Activated T-cell treated with anti-CD3 and anti-CD28 coated beads for 24 hours (primary cell): ENCODE measurements at places on chromosomes 4 and X.

DNA sequence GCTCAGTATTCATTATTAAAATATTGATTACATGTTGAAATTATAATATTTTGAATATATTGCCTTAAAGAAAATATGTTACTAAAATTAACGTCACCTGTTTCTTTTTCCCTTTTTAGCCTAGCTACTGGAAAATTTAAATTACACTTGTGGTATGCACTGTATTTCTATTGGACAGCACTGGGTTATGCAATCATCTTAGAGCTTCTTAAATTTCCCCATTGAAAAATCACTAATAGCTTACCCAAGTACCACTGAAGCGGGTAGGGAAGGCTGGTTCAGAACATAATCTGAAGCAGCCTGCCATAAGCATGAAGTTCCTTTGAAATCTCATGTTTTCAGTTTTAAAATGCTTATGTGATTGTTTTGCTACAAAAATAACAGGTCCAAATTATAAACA is 49.5 kb upstream of the TFDP3 start:
- DNase-seq = no peak

- DNase-seq = no peak
Measured at GRCh38 chrX:701673-702072, 71.1 kb downstream of the SHOX start.

DNA sequence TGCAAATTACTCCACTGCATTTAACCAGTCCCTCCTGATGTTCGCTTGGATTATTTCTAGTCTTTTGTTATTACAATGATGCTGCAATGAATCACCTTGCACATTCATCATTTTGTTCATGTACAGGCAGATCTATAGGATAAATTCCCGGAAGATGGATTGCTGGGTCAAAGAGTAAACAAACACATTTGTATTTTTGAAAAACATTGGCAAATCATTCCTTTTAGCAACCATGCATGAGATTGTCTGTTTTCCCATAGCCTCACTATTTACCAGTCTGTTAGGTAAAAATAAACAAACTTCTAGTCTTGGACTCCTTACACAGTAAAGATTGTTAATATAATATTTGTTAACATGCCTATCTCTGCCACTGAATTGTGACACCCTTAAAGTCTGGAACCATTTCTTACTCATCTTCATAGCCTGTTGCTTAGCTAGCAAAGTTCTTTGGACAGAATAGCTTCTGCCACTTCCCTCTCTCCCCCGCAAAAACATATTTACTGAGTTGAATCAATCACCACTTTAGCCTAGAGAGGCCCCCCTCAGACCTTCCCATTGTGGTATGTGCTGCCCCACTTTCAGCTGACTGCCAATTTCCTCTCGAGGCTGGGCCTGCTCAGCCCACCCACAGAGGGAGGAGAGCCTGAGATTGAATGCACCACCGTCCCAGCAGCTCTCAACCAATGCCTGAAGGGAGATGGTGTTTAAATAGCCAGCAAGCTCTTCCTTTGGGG is 108.4 kb upstream of the ATXN3L start:
- DNase-seq = no peak

GRCh38 chr4:8738471-8738931 is 133.1 kb downstream of the HMX1 start:
- no peak for DNase-seq

- DNase-seq = no peak
Measured at GRCh38 chr4:155539746-155540145, 126.9 kb upstream of the GUCY1A1 start.

- DNase-seq = no peak
Measured at GRCh38 chr4:101019941-101020401, 327.4 kb downstream of the PPP3CA start.

DNA sequence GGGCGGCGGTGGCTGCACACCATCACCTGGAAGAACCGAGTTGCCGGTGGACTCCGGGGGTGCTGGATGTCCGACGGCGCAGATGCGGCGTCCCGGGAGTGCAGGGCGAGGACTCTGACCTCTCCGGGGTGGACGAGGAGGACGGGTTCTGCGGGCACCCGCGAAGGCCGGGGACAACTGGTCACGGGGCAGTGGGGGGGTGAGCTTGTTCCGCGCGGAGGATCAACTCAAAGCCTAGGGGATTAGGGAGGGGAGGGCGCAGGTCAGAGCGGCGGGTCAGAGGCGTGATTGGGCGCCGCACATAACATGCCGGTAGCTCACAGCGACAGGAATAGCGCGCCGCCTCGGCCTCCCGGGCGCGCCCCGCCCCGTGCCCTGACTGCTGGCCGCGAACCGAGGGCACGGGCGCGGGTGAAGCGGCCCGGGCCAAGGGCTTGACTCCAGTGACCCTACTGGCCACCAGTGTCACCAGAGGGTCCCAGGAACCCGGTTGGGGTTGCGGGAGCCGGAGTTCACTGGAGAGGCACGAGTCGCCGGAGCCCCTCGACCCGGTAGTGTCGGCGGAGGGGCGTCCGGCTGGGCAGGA is at the start of gene KLHL34:
Gene KLHL34 (minus strand): TSS at position 179 of the 586 bp plus-strand sequence. CDS start 542 bp downstream, outside the sequence.
- DNase-seq = no peak

GRCh38 chr4:101037938-101038413 is 309.4 kb downstream of the PPP3CA start:
- DNase-seq = no peak
